ENCODE measurements at places on chromosomes 11 and 22.

DNA sequence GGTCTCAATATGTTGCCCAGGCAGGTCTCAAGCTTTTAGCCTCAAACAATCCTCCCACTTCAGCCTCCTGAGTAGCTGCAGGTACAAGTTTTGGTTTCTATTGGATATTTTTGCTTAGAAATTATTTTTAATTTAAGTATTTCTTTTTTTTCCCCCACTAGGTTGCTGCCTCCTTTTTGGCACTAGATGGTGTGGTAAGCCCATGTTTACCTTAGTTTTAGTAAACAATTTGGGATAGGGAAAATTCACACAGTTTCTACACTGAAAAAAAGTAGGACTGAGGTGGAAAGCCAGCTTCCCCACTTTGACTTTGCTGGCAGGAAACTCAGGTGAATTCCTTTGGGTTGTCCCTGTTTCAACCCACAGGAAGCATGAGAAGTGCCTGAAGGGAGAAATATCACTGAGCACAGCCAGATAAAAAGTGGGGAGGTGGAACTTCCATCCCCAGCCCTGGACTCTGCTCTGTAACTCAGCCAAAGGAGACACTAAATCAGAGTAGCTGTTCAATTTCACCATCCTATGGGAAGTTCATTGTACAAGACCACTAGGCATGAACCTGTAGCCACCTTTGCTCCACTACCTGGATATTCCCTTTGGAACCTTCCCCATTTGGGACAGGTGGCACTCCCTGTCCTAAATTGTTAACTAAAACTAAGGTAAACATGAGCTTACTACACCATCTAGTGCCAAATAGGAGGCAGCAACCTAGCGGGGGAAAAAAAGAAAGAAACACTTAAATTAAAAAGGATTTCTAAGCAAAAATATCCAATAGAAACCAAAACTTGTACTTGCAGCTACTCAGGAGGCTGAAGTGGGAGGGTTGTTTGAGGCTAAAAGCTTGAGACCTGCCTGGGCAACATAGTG is 154.4 kb upstream of the FAT3 start:
- no peak for DNase-seq

- no peak for DNase-seq
These were observed 985 bp upstream of the IL2RB start for GRCh38 chr22:37150701-37151100.

DNA sequence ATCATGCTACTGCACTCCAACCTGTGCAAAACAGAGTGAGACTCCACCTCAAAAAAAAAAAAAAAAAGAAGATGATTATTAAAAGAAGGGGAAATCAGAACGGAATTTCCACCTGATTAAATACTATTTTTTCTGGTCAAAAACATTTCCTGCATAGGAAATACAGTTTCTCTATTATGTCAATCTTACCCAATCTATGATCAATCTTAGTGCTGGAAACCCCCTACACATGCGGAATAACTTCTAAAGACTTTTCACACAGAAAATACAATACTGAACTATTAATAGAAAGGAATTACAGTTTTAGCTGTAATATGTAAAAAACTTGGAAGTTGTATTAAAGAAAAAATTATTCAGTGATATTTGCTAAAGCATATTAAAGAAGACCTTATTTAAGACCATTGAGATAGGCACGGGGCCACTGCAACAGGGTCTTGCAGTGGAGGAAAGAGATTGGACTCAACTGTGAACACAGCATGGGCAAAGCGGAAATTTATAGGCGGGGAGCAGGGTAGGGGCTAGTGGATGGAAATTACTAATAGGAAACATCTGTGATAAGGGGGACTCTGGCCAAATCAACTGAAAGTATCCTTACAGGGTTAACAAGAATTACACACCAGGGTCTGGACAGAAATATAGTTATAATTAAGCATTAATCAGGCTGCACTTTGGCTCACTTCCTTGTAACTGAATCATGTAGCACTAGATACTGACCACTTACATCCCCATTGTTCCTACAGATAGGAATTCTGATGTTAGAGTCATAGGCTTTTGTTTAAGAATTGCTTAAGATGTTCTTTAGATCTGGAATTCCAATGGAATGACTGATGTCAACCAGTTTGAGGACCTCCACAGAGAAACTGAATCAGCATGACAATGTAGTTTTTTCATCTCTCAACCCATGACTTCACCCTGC is 411.5 kb upstream of the DDI1 start:
- no peak for DNase-seq

GRCh38 chr22:37174964-37175363 is 13.1 kb downstream of the C1QTNF6 start:
- no peak for DNase-seq

DNA sequence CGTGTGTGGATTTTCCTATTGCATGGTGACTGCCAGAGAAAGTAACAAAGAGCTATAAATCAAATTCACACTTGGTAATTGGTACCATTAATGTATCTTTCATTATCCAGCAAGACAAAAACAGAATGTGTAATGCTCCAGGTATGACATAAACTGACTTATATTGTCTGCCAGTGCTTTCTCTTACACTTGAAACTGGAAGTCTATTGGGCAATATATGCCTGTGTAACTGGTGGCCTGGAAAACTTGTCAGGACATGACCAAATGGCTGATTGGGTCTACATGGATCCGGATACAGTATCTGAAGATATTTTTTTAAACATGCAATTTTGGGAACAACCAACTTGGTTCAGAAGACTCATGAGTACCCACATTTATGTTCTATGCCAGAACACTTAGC is 174.6 kb upstream of the ARHGAP42 start:
- DNase-seq: no peak

DNA sequence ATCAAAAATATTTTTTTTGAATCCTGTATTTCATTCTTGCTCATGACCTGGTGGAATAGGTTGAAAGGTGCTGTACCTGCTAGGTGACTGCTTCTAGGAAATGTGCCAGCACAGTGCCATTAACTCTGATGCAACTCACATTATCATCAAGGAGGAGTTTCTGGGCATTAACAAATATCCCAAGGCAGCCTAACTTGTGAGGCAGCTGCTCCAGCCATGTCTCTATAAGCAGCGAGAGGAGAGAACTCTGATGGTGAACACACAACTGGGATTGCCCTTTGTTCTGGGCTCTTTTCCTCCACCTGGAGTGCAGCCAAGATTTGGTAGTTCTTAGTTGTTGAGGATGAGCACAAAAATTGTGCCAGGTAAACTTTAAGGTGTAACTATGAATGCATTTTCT is 25.6 kb downstream of the HEPHL1 start:
- no peak for DNase-seq

DNA sequence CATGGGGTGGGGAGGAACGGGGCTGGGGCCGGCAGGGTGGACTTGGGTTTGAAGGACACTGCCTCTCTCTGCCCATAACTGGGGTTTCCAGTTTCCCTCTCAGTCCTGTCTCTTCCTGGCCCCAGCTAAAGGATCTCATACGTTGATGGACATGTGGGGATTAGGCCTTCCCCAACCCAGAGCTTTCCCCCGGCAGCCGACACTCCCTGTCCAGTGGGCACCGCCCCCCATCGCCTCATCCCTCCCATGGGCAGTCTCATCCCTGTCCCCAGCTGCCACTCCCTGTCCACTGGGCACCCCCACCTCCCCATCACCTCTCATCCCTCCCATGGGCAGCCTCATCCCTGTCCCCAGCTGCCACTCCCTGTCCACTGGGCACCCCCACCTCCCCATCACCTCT is 22.2 kb upstream of the ACR start:
- no peak for DNase-seq

GRCh38 chr11:32312206-32312817 is 123.0 kb downstream of the WT1 start:
- no peak for DNase-seq

GRCh38 chr11:73752216-73752867 is 8.5 kb downstream of the RAB6A start:
- DNase-seq: no peak

- no peak for DNase-seq
These were observed 7.4 kb downstream of the ATL3 start for GRCh38 chr11:63663809-63664208.

DNA sequence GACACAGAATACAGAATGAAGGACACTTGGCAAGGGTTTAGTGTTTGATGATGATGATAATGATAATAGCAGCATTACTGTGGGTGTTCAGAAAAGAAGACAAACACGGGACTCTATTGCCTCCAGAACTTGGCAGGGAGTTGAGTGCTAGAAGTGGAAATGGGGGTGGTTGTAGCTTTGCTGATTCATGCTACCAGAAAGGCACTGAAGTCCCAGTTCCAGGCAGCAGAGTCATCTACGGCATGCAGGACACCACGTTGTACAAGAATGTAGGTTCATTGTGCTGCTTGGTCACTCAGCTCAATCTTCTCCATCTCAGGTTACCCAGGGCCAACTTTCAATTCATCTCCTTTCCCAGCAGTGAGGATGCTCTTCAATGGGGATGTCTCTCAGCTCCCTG is 115.7 kb downstream of the NTM start:
- DNase-seq: no peak

GRCh38 chr11:35214792-35215193 is 75.8 kb downstream of the CD44 start:
- peak; percentile 11 for DNase-seq

- no peak for DNase-seq
These were observed 173.9 kb downstream of the DDX10 start for GRCh38 chr11:108838792-108839105.

- DNase-seq: no peak
These were observed 22.1 kb upstream of the RRAS2 start for GRCh38 chr11:14380947-14381561.

DNA sequence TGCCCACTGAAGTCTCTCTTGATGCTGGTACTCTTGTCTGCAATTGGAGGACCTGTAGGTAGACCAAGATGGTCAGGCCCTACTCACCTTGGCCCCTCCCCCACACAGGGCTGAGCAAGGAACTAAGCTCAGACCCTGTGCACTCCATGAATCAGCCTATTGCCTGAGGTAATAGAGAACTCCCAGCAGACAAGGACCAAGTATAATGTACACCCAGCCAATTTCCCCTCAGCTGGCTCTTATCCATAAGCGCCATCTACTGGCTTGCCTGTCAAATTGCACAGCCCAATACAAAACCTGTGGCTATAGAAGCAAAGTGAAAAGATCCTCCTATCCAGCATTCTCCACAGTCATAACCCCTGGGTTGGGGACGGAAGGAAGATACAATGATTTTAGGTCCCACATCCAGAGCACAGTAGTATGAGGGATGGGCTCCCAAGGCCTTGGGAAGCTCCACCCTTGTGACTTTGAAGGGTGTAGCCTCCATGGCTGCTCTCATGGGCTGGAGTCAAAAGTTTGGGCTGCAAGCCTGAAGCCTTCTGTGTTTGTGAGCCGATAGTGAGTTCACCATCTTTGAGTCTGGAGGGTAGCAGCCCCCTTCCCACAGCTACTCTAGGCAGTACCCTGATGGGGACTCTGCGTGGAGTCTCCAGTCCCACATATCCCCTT is 56.0 kb downstream of the GLYATL2 start:
- DNase-seq: no peak

- DNase-seq: no peak
These were observed 48.1 kb upstream of the EIF3D start for GRCh38 chr22:36577019-36577418.

- DNase-seq: peak; percentile 66
These were observed 15.6 kb downstream of the ARAP1 start for GRCh38 chr11:72736452-72737069.

- no peak for DNase-seq
These were observed 15.4 kb upstream of the CAT start for GRCh38 chr11:34423300-34423699.

- DNase-seq: no peak
These were observed 80.1 kb downstream of the EMSY start for GRCh38 chr11:76524919-76525318.

GRCh38 chr11:102151784-102152525 is 41.7 kb downstream of the YAP1 start:
- no peak for DNase-seq

GRCh38 chr11:976431-977160 is 50.9 kb downstream of the AP2A2 start:
- no peak for DNase-seq

DNA sequence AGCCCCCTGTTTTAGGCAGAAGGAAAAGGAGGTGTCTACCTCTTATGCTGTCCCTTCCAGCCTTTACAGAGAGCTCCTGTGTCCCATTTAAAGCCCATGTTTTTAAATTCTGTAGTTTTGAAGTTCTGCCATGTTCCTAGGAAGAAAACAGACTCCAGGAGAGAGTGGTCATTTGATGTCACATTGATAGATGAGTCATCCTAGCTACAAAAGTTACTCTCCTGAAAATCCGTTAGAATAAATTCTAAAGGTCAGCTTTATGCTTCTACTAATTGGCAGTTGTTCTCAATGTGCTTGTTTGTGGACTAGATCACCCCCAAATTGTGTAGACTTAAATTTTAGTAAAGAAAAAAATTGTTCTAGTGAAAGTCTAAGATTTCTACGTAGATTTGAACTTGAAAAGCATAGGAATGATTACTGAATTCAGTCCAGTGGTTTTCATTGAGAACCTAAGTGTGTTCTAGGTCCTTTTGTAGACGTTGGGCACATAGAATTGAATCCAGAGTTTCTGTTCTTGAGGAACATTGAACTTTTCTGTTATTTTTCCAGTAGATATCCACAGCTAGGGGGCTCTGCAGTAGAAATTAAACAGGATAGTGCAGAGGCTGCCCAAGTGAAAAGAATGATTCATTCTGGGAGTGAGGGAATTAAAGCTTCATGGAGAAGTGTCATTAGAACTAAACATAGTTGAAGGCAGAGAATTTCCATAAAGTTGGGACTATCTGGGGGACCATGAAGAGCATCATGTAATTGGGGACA is 140.6 kb upstream of the RASSF10 start:
- DNase-seq: no peak

GRCh38 chr11:122398851-122399250 is 256.7 kb upstream of the UBASH3B start:
- DNase-seq: no peak

GRCh38 chr22:44383652-44384562 is 71.2 kb upstream of the SHISAL1 start:
- DNase-seq: no peak

DNA sequence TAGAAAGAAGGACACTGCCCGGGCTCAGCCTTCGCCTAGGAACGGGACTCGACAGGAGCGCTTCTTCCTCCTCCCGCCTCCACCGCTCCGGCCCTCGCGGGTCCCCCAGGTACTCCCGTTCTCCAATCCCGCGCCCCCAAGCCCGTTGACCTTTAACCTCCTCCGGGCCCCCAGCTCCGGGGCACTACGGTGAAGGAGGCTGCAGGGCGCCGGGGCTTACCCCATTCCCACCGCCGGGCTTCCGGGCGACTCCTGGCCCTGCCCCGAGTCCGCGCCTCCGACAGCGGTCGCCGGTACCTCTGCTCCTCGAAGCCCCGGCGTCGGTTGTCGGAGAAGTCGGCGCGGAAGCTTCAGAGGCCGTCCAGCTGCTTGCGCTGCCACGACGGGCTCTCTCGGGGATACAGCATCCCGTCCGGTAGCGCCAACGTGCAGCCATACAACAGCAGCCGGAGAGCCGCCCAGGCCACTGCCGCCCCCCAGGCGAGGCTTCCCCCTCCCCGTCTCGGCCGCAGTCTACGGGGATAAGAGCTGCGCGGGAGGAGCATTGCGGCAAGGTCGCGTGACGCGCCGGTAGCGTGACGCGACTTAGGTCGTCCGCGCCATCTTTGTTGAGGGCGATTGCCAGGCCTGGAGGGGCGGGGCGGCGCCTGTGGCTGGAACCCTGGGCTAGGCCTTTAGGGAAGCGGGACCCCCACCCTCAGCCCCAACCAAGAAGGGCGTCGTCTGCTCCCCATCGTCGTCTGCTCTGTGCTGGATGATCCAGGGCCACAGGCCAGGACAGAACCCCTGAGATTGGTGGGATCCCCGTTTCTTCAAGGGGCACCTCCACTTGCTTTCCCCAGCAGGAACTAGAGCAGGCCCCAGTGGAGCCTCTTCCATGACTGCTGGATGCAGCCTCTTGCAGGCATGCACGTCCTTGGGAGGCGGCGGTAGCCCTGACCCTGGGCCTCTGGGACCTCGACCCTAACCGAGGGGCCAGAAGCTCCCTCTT is 26.3 kb downstream of the RGL4 start:
- peak; percentile 71 for DNase-seq

- DNase-seq: no peak
These were observed 1.6 kb upstream of the CSTF3 start for GRCh38 chr11:33162831-33163230.
